ENCODE measurements at places on chromosomes 1 and 21. TPM values are rescaled to one million over a fixed set of nuclear protein-coding genes. Genes with fewer than 3 reads are reported as not detected.

DNA sequence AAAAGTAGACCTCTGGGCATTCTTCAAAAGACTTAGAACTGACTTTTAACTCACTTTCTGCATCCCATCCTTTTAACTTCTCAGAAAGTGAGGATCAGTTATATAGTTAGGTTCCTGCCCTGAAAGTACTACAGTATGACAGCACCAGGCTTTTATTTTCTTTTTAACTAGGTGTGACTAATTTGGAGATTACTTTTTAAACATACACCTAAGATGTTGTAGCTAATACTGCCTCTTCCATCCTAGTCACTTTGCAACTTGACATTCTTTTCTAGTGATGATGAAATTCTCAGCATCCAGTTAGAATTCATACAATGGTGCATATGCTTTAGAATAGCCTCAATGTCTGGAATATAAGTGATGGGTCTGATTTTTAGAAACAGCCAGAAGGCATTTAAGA lies 24.6 kb downstream of the RUNX1 start:
- DNase-seq: no peak

DNA sequence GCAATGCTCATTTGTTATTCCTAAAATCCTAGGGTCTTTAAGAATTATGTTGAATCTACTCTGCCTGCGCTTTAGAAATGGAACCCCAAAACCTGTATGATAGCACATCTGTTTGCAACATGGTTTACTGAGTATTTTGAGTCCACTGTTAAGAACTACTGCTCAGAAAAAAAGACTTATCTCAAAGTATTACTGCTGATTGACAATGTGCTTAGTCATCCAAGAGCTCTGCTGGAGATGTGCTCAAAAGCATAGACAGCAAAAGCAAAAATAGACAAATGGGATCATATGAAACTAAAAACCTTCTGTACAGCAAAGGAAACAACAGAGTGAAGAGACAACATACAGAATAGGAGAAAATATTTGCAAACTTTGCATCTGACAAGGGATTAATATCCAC lies 107.0 kb downstream of the CTH start:
- DNase-seq: no peak

SPRR2A gene
- not detected for total RNA-seq

- no peak for DNase-seq
Observed at GRCh38 chr1:22437573-22437972, 14.1 kb upstream of the ZBTB40 start.

DNA sequence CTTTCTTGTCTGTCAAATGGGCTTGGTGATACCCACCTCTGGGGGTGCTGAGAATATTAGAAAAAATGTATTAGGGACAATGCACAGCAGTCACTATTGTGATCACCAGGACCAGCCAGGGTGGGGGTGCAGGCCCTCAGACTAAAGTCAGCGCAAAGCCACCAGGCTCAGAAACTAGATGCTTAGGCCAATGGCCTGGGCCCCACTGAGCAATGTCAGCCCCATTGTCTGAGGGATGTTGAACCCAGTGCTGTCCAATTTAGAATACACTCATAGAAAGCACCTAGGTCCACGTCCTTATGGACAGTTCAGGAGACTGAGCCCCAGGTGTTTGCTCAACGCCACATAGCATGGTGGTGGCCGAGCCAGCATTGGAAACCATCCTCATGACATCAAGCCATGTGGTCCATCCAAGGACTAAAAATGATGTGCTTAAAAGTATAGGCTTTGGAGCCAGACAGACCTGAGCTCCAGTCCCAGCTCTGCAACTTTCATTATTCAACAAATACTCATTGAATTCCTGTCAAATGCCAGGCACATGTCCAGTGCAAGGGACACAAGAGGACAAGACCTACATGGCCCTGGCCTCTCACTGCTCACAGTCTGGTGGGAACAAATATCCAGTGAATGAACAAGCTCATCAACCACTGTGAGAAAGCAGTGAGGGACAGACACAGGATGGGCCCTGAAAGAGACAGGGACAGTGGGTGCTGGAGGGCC lies 273.8 kb downstream of the MATN1 start:
- DNase-seq: no peak

APP gene
- 321 TPM for total RNA-seq

SPRR2F gene
- not detected for total RNA-seq

MAN1C1 gene
- total RNA-seq: 19.5 TPM

GRCh38 chr1:11860587-11860986 lies 1.8 kb upstream of the NPPB start:
- no peak for DNase-seq

PIK3C2B gene
- 22.7 TPM for total RNA-seq

PPM1J gene
- 5.3 TPM for total RNA-seq

DNA sequence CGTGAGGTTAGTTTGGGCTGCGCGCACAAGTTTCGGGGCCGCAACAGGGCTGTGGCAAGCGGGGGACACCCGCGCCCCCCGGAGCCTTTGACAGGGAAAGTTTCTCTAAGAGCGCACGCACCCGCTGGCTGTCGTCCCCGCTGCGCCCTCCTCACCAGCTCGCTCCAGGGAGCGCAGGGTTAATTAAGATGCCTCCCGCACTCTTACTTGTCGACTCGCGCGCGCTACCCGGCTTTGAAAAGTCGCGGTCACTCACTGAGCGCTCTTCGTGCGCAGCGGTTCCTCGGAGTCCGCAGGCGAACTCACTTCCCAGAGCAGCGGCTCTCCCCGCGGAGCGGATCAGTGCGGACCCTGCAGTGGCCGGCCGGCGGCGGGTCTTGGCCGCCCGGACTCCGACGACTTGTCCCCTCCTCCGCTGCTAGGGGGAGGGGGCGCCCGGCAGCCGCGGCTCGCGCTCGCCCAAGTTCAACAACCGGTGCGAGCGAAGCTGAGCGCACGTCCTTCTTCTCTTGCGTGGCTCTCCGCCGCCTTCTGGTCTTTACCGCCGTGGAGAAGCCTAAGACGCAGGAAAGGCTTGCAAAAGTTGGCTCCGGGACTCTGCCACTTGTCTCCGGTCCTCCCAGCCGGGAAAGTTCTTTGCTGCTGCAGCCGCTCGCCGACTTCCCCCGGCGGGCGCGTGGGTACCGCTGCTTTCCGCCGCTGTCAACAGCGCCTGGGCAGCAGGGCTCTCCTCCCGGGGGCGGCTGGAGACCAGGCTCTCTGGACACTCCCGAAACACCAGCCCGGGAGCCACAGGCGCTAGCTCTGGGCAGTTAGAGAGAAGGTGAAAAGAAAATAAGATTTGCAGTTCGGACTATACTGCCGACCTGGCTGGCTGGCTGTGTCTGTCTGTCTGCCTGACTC lies 506 bp downstream of the JUN start:
- DNase-seq: peak; percentile 79

GRCh38 chr21:25977068-25977611 lies 193.4 kb downstream of the APP start:
- no peak for DNase-seq

LCE3E gene
- not detected for total RNA-seq

GRCh38 chr21:46205166-46205565 lies 20.9 kb upstream of the SPATC1L start:
- DNase-seq: no peak

GRCh38 chr21:36579898-36580297 lies 100.0 kb upstream of the CLDN14 start:
- no peak for DNase-seq

RXFP4 gene
- total RNA-seq: not detected

ATP6V1G3 gene
- not detected for total RNA-seq

- no peak for DNase-seq
Observed at GRCh38 chr1:212614453-212615200, 6.1 kb downstream of the ATF3 start.

TNFAIP8L2 gene
- total RNA-seq: 2.6 TPM

GRCh38 chr1:186678155-186678554 lies 2.1 kb downstream of the PTGS2 start:
- no peak for DNase-seq

- no peak for DNase-seq
Observed at GRCh38 chr1:245345191-245345884, 190.6 kb downstream of the KIF26B start.

DNA sequence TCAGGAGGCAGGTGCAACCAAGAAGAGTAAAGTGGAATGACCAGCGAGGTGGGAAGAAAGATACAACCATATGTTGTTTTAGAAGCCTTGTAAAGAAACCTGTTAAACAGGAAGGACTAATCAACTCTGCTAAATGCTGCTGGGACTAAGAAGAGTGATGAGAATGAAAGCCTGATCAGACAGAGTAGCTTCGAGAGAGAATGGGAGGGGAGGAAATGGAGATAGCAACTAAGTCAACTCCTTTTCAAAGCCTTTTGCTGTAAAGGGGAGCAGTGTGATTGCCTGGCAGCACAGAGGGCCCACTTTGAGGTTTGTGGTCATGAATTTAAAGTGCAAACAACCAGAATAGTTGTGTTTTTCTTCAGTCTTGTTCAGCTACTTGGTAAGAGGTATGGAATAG lies 31.4 kb downstream of the SLC30A7 start:
- no peak for DNase-seq

GABRD gene
- 0.49 TPM for total RNA-seq

DNA sequence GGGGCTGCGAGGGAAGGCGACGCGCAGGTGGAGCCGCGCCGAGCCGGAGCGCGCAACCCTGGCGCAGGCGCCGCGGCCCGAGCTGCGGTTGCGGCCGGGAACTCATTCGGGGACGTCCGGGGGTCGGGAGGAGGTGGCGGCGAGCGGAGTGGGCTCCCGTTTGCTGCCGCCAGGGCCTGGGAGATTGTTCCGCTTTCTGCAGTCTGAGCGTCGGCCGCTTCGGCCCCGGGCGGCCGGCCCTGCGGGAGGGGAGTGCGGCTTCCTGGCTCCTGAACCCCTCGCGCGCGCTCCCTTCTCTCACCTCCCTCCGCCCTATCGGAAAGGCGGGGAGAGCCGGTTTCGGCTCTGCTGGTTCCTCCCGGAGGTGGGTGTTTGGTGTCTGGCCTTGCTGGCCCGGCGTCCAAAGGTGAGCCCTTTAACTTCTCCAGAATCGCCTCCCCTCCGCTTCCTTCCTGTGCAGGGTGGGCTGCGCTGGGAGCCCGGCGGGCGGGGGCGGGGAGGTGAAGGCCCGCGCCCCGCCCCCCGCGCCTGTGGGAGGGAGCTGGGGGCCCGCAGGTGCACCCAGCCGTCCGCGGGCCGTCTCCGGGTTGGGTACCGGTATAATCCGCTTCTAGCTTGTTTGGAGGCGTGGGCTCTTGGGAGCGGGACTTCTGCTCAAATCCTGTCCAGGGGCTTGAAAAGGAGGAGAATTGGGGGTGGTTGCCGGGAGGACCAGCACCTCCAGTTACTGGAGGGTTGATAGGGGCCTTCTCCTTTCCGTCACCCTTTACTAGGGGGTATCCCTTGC lies 683 bp downstream of the LRRC8D start:
- peak; percentile 80 for DNase-seq

- DNase-seq: no peak
Observed at GRCh38 chr1:217191441-217191840, 439.4 kb downstream of the GPATCH2 start.

GRCh38 chr21:45639206-45640000 lies 4.1 kb upstream of the PCBP3 start:
- DNase-seq: no peak

DNA sequence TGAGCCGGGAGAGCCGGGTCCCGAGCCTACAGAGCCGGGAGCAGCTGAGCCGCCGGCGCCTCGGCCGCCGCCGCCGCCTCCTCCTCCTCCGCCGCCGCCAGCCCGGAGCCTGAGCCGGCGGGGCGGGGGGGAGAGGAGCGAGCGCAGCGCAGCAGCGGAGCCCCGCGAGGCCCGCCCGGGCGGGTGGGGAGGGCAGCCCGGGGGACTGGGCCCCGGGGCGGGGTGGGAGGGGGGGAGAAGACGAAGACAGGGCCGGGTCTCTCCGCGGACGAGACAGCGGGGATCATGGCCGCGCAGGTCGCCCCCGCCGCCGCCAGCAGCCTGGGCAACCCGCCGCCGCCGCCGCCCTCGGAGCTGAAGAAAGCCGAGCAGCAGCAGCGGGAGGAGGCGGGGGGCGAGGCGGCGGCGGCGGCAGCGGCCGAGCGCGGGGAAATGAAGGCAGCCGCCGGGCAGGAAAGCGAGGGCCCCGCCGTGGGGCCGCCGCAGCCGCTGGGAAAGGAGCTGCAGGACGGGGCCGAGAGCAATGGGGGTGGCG lies 371 bp downstream of the ARID1A start:
- DNase-seq: peak; percentile 79

DNA sequence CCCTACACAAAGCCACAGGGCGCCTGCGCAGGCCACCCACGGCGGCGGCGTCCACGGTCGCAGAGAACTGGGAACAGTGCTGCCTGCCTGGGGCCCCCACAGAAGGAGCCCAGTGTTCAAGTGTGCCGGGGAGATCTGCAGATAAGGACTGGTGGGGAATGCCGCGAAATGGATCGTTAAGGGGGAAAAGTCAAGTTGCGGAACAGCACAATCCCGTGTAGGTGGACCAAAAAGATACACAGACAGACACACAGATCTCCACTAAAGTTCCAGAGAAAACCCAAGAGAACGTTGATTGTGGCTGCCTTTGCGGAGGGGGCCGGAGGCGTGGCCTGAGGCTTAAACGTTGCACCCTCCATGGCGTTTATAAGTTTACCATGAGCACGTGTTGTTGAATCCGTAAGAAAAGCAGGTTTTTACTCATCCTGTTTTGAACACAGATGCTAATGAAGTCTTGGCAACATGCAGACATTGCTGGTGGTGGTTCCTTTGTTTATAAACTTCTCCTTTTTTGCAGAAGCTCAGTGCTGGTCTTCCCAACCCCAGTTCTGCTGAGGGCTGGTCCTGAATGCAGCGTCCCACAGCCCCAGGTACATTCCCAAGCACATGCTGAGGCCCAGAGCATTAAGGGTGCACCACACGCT lies 4.1 kb downstream of the SPATC1L start:
- no peak for DNase-seq

GRCh38 chr1:243715285-243715684 lies 134.8 kb downstream of the AKT3 start:
- no peak for DNase-seq

ZMYND12 gene
- total RNA-seq: 1.4 TPM

GRCh38 chr1:46490406-46490655 lies 695 bp downstream of the DMBX1 start:
- peak; percentile 1 for DNase-seq

WDR64 gene
- not detected for total RNA-seq

DNA sequence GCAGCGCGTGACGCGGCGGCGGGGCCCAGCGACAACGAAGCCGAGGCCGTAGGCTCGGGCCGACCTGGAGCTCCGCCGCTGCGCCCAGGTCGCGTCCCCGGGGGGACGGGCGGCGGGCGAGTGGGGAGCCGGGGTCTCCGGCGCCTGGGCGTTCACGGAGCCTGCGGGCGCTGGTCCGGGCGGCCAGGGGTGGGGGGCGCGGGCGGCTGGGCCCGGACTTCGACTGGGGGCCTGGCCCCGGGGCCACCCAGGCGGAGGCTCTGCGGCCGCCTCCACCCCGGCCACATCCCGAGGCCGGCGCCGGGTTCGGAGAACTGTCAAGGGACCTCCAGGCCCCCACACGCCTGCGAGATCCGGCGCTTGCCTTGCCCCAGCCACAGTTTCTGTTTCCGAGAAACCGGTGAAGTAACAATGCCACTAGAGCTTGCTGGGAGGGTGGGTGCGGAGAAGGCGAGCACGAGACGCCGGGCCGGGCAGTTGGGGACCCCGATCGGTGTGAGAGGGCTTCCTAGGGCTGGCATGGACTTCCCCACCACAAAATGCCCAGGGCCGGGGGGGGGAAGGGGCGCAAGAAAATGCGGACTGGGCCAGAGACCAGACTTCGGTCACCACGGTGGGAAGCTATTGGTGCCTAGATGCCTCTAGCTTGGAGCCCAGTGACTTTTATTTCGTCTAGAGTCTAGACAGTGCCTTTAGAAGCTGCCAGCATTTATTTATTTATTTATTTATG lies 501 bp downstream of the FBXO6 start:
- DNase-seq: peak; percentile 77

SIM2 gene
- not detected for total RNA-seq

FAM72B gene
- total RNA-seq: 0.43 TPM

All from Right ventricle myocardium inferior (tissue), 1 donor.